ENCODE measurements at places on chromosomes 16 and 17. TPM values are rescaled to one million over a fixed set of nuclear protein-coding genes. Genes with fewer than 3 reads are reported as not detected.

GRCh38 chr17:9977180-9977575 lies 72.1 kb upstream of the RCVRN start:
- no peak for DNase-seq
- H3K27me3 ChIP-seq: no peaks in the 10 kb centered on the region
- no peaks in the 10 kb centered on the region for H3K4me1 ChIP-seq
- H3K27ac ChIP-seq: no peak overlapping the region
- H3K4me3 ChIP-seq: no peak overlapping the region
- no peaks in the 10 kb centered on the region for H3K36me3 ChIP-seq

DNA sequence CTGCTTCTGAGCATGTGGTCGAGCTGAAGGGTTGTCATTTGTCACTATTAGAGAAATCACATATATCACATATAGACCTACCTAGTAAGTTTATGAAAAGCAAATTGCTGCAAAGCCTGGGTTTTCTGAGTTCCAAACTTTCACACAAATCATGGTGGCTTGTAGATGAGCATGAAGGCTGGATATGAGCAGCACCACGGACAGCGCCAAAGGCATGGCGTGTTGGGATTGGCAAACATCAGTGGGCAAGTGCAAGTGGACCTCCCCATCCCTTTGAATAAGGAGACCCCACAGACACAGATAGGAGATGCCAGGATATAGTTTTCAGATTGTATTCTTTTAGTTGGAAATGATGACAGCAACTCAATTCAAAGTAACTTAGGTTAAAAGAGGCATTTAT lies 77.6 kb upstream of the CACNG3 start:
- no peaks in the 10 kb centered on the region for H3K27me3 ChIP-seq
- no peak for DNase-seq
- no peak overlapping the region for H3K4me3 ChIP-seq
- no peak overlapping the region for H3K27ac ChIP-seq
- no peaks in the 10 kb centered on the region for H3K36me3 ChIP-seq

CDYL2 gene
- 20.4 TPM for total RNA-seq

DNA sequence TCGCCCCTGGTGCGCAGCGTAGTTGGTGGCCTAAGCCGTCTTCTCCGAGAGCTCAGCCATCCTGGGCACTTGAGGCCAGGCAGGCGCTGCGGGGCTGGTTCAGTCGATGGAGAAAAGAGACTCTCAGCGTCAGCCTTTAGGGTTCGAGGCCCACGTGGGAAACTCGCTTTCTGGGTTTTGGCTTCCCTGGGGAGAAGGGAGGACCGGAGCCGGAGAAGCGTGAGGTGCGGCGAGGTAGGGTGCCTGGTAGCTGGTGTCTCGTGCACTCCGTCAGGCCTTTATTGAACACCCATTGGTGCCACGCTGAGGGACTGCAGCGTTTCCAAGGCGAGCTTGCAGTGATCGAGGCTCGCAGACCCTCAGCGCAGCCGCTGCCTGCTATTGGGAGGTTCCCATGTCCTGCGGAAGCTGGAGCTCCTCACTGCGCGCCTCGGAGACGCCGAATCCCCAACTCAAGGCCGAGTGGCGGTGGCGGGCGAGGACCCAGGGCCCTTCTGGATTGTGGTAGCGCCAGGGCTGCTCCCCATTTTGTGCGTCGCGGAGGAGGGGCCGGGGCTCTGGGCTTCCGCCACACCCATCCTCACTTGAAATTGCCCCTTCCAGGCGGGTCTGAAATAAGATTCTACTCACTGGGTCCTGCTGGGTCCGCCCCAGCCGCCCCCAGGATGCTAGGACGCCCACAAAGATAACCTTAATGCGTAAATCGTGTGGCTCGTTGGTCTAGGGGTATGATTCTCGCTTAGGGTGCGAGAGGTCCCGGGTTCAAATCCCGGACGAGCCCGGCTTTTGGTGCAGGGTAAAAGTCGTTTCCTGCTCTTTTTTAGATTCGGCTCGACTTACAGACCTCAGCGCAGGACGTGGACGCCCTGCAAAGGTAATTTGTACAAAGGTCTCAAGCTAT lies 1.2 kb downstream of the OR1F1 start:
- peaks cover 47% of the 10 kb centered on the region for H3K27me3 ChIP-seq
- no peak overlapping the region for H3K27ac ChIP-seq
- DNase-seq: no peak
- peak overlapping the region; percentile 45 for H3K4me3 ChIP-seq
- H3K36me3 ChIP-seq: no peaks in the 10 kb centered on the region

GRCh38 chr16:85935974-85936760 lies 37.2 kb downstream of the IRF8 start:
- no peak overlapping the region for H3K27ac ChIP-seq
- peak overlapping the region; percentile 5 for H3K4me3 ChIP-seq
- no peak for DNase-seq
- H3K27me3 ChIP-seq: no peaks in the 10 kb centered on the region
- H3K36me3 ChIP-seq: no peaks in the 10 kb centered on the region

GRCh38 chr16:2497116-2497630 lies 16.6 kb upstream of the ATP6V0C start:
- no peaks in the 10 kb centered on the region for H3K36me3 ChIP-seq
- peaks cover 29% of the 10 kb centered on the region for H3K4me1 ChIP-seq
- H3K27me3 ChIP-seq: no peaks in the 10 kb centered on the region
- H3K4me3 ChIP-seq: no peak overlapping the region
- DNase-seq: no peak

NEURL4 gene
- 24.4 TPM for total RNA-seq

SULT1A3 gene
- total RNA-seq: 15.6 TPM

CRHR1 gene
- total RNA-seq: not detected

CCL8 gene
- 2.5 TPM for total RNA-seq

PLA2G10 gene
- not detected for total RNA-seq

GRCh38 chr17:7992516-7992915 lies 9.9 kb upstream of the GUCY2D start:
- H3K36me3 ChIP-seq: no peaks in the 10 kb centered on the region
- no peaks in the 10 kb centered on the region for H3K27me3 ChIP-seq
- H3K4me3 ChIP-seq: no peak overlapping the region
- H3K27ac ChIP-seq: no peak overlapping the region
- no peak for DNase-seq

GRCh38 chr16:75658175-75658574 lies 10.6 kb downstream of the TERF2IP start:
- H3K27me3 ChIP-seq: no peaks in the 10 kb centered on the region
- H3K27ac ChIP-seq: no peak overlapping the region

MYOCD gene
- total RNA-seq: 113 TPM

DNA sequence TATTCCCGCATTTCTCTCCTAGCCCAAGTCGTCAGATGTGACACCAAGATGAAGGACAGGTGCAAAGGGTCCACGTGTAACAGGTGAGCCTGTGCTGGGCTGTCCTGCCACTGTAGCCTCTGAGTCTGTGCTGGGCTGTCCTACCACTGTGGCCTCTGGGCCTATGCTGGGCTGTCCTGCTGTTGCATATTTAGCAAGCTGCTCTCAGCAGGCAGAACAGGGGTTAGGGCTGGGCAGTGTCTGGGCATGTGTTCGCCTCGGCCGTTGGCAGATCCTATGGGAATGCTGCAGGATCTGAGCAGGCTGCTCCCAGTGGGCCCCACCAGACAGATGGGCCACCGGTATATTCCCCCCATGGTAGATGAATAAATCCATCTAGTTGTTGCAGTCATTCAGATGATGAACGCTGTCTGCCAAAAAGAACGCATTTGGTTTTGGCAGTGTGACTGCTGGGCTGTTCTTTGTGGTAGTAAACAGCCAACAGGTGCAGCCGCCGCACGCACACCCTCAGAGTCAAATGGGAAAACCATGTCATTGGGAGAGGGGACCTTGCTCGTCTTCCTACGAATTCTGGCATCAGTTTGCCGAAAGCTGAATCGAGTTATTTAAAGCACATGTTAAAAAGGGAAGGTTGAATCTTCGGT lies 49.2 kb downstream of the CRISPLD2 start:
- H3K4me1 ChIP-seq: peaks cover 4% of the 10 kb centered on the region
- no peak overlapping the region for H3K27ac ChIP-seq
- no peaks in the 10 kb centered on the region for H3K36me3 ChIP-seq
- H3K4me3 ChIP-seq: no peak overlapping the region
- no peaks in the 10 kb centered on the region for H3K27me3 ChIP-seq

GRCh38 chr17:45038728-45039634 lies 12.5 kb downstream of the DCAKD start:
- no peak for DNase-seq
- no peaks in the 10 kb centered on the region for H3K27me3 ChIP-seq
- no peak overlapping the region for H3K27ac ChIP-seq

TNP2 gene
- total RNA-seq: not detected

TBX6 gene
- not detected for total RNA-seq

- no peak overlapping the region for H3K27ac ChIP-seq
- no peaks in the 10 kb centered on the region for H3K4me1 ChIP-seq
- H3K27me3 ChIP-seq: no peaks in the 10 kb centered on the region
- no peak overlapping the region for H3K4me3 ChIP-seq
Observed at GRCh38 chr16:84237994-84238750, 1.6 kb downstream of the KCNG4 start.

DNA sequence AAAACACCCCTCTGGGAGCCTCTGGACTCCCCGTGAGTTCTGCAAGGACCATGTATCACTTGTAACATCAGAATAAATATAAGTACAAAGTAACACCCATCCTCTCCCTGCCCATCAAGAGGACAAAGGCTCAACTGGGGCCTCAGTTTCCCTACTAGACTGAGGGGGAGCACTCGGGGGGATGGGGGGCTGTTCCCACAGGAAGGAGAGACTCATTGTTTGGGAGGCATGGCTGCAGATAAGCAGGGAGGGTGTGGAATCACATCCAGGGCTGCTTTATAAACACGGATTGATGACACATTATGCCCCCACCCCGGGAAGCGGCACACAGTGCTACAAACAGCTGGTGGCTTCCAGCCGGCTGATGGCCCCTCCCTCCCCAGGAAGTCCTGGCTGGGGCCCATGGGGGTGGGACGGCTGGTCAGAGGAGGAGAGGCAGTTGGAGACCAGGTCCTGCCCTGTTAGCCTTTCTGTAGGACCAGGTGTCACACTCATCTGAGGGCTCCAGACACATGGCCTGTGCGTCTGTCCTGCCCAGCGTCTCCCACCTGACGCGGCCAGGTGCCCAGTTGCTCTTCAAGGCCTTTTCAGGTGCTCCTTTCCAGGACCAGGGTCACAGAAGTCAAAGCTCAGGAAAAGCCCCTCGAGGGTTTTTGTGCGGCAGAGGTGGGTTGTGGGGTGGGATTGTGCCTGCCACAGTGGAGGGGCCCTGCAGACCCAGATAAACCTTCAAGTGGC lies 1.3 kb upstream of the MPG start:
- peak overlapping the region; percentile 95 for H3K27ac ChIP-seq
- H3K4me1 ChIP-seq: peaks cover 71% of the 10 kb centered on the region
- peak overlapping the region; percentile 76 for H3K4me3 ChIP-seq

Measured in thoracic aorta (tissue), 2 donors.